ENCODE measurements at places on chromosomes 13 and 19.

DNA sequence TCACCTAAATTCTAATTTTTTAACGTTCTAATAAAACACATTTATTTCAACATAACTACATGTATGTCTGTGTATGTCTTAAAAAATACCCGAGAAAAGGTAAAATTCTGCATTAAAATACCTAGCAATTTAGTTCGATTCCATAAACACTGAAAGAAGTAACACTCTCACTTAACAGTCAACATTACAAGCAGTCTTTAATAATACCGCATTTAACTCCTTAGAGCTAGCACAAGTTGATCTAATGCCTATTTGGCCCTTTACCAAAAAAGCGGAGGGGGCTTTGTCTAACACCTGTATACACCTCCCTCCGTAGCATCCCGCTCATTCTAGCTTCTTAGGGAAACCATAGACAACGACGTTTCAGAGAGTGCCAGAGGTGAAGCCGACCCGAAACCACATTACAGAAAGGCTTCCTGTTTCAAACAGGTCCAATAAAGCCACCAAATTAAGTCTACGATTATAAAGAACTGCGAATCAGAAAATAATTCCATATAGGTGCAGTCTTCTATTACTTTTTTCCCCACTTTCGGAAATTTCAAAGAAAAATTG, 1.2 kb downstream of the SPART start:
- no peak for DNase-seq

GRCh38 chr13:41639237-41639904, 182.0 kb downstream of the RGCC start:
- no peak for DNase-seq

DNA sequence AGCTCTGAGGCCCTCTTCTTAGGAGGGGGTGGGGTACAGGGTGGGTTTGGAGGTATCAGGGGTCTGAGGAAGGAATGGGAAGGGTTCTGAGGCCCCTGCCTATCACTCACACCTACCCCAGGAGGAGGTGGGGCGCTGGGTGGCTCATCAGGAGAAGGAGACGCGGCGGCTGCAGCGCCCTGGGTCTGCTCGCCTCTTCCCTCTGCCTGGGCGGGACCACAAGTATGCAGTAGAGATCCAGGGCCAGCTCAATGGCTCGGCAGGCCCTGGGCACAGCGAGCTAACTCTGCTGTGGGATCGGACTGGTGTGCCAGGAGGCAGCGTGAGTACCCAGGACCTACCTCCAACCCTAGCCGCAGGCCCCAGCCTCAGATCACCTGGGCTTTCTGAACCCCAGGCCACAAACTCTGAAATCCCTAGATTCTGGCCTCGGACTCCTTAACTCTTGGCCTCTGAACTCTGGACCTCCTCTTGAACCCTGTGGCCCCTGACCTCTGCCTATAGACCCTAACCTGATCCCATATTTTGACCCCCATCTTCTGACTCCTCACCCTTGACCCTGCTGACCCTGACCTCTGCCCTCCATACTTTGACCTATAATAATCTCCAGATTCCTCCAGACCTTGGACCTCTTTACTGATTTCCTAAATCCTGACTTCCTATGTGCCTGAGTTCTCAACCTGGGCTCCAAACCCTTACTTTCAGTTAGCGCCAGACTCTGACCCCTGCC, 24.1 kb downstream of the MEGF8 start:
- no peak for DNase-seq

- no peak for DNase-seq
These were observed 15.4 kb downstream of the TLE5 start for GRCh38 chr19:3046698-3047495.

DNA sequence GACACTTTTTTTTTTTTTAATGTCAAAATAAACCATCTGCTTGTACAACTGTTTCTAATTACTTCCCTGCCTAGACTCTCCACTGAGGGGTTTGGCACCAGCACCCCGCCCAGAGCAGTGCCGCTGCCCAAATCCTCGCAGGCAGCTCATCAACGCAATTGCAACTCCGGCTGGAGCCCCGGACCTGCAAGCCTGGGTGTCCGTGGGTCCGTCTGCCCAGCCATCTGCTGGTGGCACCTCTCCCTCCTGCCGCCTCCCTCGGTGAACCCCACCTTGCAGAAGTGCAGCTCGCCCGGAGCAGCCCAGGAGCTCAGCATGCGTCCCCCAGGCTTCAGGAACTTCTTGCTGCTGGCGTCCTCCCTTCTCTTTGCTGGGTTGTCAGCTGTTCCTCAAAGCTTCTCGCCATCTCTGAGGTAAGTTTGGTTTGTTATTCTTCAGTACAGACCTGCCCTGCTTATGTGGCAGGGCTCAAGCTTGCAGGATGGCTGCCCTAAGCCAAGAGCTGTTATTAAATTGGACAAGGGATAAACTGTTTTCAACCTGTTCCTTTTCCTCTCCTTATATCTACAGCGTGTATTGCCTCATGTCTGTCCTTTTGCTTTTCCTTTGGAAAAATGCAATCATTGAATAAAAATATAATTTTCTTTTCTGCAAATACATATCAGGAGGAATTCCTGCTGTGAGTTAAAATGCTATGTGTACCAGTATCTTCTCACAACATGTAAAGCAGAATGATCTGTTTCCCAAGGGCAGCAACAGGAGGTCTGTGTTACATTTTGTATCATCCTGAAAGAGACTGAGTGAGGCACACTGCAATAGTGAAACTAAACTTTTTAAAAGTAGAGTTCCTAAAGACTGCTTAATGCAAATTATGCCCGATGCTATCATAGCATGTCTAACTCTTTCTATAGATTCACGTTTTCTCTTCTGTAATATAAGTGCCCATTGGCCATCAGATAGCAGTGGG, at the start of gene ITGBL1:
TSS of gene ITGBL1 (plus strand) at position 157 of the 967 bp plus-strand sequence. CDS start at position 316, 159 bp downstream.
- no peak for DNase-seq

GRCh38 chr13:100069278-100069677, 19.6 kb upstream of the PCCA start:
- DNase-seq: no peak

DNA sequence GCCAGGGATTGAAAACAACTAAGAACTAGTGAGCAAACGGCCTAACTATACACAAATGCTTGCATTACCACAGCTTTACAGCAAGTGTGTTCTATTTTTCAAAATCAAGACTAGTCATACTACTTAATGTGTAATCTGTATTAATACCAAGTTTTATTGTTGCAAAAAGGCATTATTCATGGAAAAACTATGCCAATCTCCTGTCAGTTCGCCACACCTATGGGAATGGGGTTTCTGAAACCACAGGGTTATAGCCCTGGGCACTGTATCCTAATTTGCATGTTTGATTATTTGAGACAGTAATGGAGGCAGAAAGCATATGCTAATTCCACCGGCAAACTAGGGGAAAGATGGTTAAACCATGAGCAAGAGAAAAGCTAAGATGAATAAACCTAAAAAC, 14.3 kb downstream of the GAS6 start:
- no peak for DNase-seq

GRCh38 chr13:33016414-33017322, at the start of gene KL:
KL (plus strand) TSS chr13:33016423; CDS start chr13:33016441, 18 bp downstream.
- DNase-seq: no peak

DNA sequence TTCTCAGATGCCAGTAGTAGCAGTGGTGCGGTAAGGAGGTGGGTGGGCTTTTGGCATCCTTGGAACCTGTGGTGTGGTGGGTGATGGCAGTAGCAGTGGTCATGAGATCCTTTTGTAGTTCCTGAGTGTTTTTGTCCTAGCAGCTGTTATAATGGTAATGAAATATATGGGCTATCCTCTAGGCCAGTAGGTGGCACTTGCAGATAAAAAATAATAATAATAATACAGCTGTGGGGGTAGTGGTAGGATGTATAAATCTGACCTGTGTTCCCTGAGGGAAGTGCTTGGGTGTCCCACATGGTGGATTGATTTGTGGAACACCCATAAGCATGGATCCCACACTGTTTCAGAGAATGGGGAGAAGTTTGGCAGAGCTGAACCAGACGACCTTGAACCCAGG, 334.0 kb downstream of the SLITRK5 start:
- DNase-seq: no peak

- no peak for DNase-seq
These were observed 47.3 kb upstream of the C13orf42 start for GRCh38 chr13:51158365-51158764.

DNA sequence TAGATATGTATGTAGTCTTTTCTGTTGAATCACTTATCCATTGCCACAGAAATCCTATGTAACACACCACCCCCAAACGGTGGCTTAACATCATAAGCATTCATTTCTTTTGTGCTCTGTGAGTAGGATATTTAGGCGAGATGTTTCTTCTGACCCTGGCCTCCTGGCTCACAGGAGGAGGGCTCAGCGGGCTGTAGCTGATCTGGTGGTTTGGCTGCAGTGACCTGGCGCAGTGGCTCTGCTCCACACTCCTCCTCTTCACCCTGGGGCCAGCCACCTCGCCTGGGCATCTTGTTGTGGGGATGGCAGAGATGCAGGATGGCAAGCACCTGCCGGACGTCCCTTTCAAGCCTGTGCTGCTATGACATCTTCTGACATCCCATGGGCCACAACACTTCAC, 147.1 kb upstream of the IRS2 start:
- DNase-seq: no peak

Data from activated T-helper 1 cell treated with anti-CD3 and anti-CD28 coated beads, Interleukin-12 subunit alpha, Interleukin-12 subunit beta, Interleukin-2, Interleukin-4 antibody, amounts not matched to agents 30 ng/mL and 10 ng/mL and 1 ng/mL, durations not matched to agents 14 hours and 24 hours and 36 hours (primary cell).